ENCODE measurements at places on chromosomes 13 and 19. TPM values are rescaled to one million over a fixed set of nuclear protein-coding genes. Genes with fewer than 3 reads are reported as not detected.

The WDFY2 gene
- 6.1 TPM for total RNA-seq

The SLITRK1 gene
- not detected for total RNA-seq

The ODAD3 gene
- total RNA-seq, result 0.24 TPM

The CARM1 gene
- 69.2 TPM for total RNA-seq

The CILP2 gene
- 0.11 TPM for total RNA-seq

The ZNF30 gene
- 7.4 TPM for total RNA-seq

GRCh38 chr13:35475212-35475959, 1.1 kb downstream of the MAB21L1 start:
- H3K36me3 ChIP-seq, result no peaks in the 10 kb centered on the region
- H3K27me3 ChIP-seq, result peaks cover 21% of the 10 kb centered on the region
- H3K4me3 ChIP-seq, result peak overlapping the region; percentile 35
- peaks cover 8% of the 10 kb centered on the region for H3K4me1 ChIP-seq
- H3K27ac ChIP-seq, result no peak overlapping the region

DNA sequence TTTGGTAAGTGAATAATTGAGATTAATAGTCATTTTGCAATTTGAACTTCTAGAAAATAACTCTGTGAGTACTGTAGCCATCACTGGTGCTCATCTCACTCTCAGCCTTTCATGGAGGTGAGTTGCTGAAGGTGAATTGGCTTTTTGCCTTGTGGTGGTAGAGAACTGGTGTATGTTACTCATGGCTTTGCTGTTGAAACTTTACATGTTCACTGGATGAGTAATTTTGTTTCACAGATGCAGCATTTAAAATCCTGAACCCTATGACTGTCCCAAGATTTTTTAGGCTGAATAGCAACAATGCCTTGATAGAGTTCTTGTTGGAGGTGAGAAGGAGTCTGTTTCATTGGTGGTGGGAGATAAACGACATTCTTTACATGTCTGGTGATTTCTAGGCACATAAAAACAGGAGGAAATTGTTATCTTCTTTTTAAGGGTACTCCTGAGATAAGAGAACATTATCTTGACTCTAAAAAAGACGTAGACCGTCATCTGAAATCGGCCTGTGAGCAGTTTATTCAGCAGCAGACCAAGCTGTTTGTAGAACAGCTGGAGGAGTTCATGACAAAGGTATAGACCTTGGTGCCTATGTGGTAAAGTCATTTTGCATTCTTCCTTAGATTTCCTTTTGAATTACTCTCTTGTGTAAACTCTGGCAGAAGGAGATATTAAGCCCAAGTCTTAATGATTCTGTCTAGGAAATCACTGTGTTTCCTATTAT, 53.9 kb downstream of the COG3 start:
- no peak overlapping the region for H3K4me3 ChIP-seq
- no peak overlapping the region for H3K27ac ChIP-seq
- no peak for DNase-seq
- peaks cover 46% of the 10 kb centered on the region for H3K36me3 ChIP-seq
- no peaks in the 10 kb centered on the region for H3K4me1 ChIP-seq

GRCh38 chr13:28455580-28456194, 39.2 kb downstream of the FLT1 start:
- H3K27ac ChIP-seq, result no peak overlapping the region
- no peaks in the 10 kb centered on the region for H3K4me1 ChIP-seq
- no peak overlapping the region for H3K4me3 ChIP-seq
- no peaks in the 10 kb centered on the region for H3K27me3 ChIP-seq

Measured in CD8-positive, alpha-beta memory T cell (primary cell).